ENCODE measurements at places on chromosomes 6 and 20.

DNA sequence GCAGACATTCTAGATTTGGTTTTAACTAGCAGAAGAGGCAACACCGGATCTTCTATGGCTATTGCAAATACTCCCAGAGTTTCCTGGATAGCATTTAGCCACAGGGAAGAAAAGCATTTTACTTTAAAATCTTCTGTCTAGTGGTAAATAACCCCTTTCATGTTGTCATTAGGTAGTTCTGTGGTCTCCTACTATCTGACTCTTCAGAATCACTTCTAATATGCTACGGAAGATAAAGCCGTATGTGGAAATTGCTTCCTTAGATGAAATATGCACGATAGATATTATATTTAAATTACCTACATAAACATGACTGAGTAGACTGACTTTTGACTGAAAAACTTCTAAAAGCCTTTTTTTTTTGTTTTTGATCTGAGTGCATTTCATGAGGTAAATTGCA lies 759 bp downstream of the CRISP3 start:
- DNase-seq = no peak

DNA sequence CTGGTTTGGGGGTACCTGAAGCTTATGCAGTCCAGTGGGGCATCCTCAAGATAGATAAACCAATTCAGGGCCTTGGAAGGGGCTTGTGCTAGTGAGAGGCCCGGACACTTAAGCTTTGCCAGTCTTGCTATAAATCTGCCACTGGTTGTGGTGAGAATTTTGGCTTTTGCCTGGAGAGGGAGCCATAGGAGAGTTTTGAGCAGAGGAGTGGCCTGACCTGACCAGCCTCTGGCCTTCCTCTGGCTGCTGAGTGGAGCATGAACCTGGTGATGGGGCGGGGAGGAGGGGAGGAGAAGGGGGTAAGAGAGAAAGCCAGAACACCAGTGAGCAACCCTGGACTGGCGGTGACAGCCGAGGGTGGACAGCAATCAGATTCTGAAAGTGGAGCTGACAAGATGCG lies 7.1 kb downstream of the TMEM74B start:
- DNase-seq = no peak

- DNase-seq = no peak
Measured at GRCh38 chr6:17883665-17884497, 103.6 kb downstream of the KIF13A start.

GRCh38 chr6:3287308-3287707 lies 28.6 kb downstream of the PSMG4 start:
- DNase-seq = no peak

GRCh38 chr6:19332806-19333460 lies 504.2 kb upstream of the ID4 start:
- no peak for DNase-seq

GRCh38 chr20:62990306-62990825 lies 16.4 kb downstream of the BHLHE23 start:
- no peak for DNase-seq

DNA sequence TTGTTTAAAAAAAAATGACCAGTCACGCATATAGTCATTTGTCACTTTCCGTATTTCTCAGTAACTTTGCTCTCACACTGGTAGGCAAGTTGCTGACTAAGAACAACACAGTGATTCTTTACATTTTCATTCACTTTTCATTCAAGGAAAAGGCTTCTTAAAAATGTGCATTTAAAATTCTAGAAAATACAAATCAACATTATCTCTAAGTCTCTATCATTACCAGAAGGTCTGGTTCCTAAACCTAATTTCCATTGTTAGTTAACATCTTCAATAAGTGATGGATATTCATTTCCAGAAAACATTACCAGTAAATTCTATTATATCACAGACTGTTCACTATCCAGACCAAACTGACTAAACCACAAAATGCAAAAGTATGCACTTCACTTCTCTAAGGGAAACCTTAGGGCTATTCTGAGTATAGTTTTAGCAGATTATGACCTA lies 115.3 kb downstream of the AHI1 start:
- no peak for DNase-seq

DNA sequence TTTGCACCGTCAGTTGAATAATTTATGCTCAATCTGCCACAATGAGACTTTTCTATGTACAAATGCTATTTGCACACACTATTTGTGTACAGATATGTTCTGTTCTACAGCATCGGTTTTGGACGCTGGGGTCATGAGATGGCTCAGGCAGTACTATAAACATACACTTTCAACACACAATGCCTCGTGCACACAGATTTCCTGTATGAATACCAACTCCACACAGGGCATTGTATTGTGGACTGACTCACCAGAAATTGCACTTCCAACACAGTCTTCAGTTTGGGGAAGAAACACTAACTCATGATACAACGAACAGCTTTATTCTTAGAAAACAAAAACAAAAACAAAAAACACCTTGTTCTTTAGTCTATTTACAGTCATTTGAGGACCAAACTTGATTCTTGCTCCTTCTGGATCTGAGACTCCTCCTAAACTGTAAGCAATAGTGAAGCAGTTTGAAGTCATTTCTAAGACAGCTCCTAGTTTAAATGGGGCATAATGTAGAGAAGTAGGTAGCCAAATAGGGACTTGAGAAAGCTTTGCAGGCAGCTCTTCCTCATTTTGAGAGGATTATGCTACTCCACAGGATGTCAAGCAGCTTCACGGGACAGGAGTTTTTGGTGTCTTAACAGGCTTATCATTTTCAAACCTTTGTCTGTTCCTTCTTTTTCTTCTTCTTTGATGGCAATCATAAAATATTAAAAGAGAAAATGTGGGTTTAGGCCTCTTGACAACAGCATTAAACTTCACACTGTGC lies 33.7 kb downstream of the GJA10 start:
- no peak for DNase-seq

DNA sequence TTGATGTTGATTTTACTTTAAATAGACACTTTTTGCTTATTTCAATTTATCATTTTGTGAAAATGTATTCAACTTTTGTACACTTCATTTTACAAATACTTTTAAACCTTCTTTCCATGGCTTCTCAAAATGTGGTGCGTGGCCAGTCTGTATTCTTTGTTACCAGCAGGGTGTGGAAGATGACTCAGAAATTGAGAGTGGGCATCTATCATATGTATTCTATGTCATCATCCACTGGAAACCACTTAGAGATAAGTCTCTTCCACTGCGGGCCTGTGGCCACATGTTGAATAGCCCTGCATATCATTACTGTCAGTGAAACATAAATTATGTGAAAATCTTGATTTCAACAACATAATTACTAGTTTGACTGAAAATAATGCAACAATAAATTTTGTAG lies 52.6 kb upstream of the MC3R start:
- no peak for DNase-seq

DNA sequence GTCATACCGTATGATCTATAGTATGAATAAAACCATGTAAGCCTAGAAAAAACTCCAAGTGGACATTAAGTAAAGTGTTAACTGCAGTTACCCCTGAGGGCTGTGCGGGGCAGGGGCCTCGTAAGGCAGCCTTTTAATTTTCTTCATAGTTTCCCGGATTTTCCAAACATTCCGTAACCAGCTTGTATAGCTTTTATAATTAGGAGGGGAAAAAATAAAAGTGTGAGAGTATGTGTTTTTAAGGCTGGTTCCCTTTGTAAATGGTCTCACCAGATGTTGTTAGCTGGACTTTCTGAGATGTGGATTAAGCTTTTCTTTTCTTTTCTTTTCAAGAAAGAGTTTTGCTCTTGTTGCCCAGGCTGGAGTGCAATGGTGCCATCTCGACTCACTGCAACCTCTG lies 7.0 kb downstream of the KIAA1755 start:
- DNase-seq = no peak

- DNase-seq = no peak
Measured at GRCh38 chr6:142827369-142827768, 117.6 kb downstream of the HIVEP2 start.

GRCh38 chr20:25549843-25550477 lies 35.4 kb downstream of the NINL start:
- DNase-seq = no peak

- peak; percentile 97 for DNase-seq
Measured at GRCh38 chr6:96015518-96016333, at the start of gene FUT9. FUT9 (plus strand) TSS chr6:96015974; CDS start chr6:96203156, 187,182 bp downstream.

- no peak for DNase-seq
Measured at GRCh38 chr6:164095056-164095455, 680.5 kb downstream of the QKI start.

DNA sequence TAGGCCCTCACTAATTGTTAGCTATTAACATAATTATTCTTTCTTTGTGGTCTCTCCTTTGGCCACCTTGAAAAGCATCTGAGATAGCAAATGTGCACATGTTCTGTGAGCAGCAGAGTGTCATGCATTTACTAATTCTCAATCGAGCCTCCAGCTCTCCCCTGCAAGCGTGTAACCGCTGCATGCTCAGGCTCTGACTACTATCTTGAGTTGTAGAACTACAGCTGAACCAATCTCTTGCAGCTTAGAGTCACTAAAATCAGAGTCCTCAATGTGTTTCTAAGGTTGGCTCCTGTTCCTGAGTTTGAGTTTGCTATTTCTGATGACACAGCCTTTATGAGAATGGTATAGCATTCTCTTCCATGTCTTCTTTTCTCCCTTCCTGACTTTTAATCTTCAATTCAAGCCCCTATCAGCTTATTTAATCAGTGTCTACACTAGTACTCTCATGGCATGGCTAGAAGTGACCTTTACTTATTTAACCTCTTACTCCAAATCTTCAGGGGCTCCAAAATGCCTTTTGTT lies 65.5 kb downstream of the PPP1R3G start:
- DNase-seq = no peak

- no peak for DNase-seq
Measured at GRCh38 chr20:59071216-59071615, 28.6 kb upstream of the PRELID3B start.

DNA sequence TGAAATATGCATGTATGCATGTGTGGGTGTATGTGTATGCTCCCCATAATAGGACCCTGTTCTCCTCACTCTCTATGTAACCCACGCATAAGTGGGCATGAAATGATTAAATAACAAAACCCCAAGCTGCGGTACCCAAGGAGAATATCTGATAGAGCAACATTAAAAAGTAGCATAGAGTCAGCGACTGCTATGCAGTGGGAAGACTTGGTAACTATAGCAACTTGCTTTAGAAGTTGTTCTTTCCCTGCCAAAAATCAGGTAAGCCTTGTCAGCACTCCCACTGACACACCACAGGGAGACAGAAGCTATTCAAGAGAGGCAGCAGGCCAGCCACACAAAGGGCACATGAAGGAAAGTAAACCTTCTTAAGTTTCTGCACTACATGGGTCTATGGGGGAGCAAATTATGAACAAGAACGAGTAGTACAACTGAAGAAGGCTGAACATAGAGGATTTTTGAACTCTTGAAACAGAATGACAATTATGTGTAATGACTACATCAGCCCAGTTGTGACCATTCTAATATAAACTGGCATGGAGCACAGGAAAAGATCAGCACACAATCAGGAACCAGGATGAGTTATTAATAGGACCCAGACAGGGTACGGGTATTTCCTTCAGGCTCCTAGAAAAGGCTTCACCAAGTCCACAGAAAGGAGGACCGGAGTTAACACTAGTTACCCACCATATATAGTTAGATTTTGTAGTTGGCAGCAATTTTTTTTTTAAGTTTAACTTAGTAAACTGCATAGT lies 89.9 kb downstream of the GPR6 start:
- peak; percentile 53 for DNase-seq

GRCh38 chr6:107314531-107314939 lies 144.8 kb downstream of the PDSS2 start:
- peak; percentile 81 for DNase-seq

GRCh38 chr6:26159357-26160273 lies 72.4 kb downstream of the HFE start:
- peak; percentile 79 for DNase-seq

DNA sequence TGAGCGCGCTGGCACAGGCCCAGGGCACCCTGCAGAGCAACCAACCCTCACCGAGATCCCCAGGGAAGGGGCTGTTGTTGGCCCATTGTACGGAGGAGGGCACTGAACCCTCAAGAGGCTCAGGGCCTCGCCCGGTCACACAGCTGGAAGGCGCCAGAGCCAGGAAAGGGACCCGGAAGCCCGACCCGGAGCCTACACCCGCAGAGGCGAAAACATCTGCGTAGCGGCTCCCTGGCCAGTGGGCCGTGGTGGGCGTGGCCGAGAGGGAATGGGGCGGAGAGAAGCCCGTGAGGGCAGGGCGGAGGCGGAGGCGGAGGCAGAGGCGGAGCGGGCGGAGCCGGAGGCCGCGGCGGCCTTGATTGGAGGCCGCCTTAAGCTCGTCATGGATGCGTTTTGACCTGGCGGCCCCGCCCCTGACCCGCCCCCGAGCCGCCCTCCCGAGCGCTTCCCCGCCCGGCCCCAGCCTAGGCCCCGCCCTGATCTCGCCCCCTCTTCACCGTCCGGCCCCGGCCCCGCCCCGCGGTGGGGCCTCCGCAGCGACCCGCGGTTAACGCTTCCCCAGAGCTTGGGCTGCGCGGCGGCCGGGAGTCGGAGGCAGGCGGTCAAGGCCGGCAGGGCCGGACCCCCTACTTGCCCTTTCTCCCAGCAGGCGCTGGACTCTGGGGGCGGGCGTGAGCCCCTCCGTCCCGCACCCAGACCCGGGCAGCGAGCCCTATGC lies 2.1 kb upstream of the MRGBP start:
- DNase-seq = peak; percentile 95

GRCh38 chr20:10927936-10928840 lies 254.4 kb upstream of the JAG1 start:
- DNase-seq = no peak

DNA sequence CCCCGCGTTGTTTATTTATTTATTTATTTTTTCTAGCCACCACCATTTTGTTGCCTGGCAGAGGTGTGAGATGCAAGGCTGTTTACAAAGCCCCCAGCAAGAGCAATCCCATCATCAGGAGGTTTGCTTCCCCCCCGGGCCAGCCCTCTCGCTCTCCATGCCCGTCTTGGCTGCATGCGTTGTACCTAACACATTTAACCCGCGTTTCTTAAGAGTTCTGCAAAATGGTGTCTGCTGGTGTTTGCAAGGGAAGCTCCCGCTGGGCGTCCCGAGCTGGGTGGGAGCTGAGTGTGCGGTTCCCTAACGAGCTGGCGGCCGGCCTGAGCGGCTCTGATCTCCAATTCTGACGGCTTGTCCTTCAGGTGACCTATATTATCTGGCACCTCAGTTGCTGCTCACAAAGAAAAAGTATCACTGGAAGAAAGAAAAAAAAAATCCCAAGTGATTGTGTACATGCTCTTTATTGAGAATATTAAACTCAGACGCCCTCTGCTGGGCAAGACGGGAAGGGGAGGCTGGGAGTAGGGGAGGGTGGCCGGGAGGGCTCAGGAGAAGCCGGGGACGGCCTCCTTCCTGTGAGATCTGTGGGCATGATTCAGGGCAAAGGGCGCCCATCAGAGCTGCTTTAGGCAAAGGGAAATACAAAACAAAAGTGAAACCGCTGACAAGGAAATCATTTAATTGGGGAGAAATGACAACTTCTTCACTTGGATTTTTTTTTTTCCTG lies 154.8 kb downstream of the BCAS1 start:
- peak; percentile 96 for DNase-seq

GRCh38 chr20:54260116-54260515 lies 52.2 kb downstream of the PFDN4 start:
- no peak for DNase-seq

GRCh38 chr6:7786214-7786661 lies 60.3 kb downstream of the BMP6 start:
- no peak for DNase-seq

Data from brain (organoid and tissue), 16 donors.